ENCODE measurements at places on chromosomes 5 and 9.

DNA sequence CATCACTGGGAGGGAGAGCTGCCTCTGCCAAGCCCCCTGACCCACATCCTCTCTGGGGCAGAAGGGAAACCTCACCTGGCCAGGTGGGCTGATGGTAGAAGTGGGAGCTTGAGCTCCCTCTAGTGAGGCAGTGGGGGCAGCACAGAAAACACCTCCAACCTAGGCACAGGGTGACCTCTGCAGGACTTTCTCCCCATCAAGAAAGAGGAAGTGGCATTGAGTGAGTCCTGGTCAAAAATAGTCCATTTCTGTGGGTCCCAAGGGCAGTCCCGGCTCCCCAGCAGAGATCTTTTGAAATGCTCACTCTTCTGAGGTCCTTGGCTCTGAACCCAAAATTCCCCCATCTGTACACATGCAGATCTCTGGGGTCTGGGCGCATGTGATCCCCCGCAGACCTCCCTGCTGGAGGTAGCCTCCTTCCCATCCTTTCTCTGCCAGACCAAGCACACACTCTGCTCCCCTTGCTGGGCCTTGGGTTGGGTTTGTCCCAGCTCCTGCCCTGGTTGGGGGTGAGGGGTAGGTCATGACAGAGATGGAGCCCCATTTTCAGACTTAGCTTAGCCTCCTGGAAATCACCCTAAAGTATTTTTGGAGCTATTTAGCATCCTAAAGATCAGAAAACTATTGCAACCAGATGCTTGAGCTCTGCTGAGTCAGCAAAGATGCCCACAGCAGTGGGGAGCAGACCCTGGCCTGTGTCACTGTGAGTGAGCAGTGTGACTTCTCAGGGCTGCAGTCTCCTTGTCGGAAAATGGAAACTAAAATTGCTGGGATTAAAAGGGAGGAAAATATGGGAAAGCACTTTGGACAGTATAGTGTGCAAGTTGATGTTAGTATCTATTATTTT, 41.6 kb upstream of the LCP2 start:
- DNase-seq = peak; percentile 74

DNA sequence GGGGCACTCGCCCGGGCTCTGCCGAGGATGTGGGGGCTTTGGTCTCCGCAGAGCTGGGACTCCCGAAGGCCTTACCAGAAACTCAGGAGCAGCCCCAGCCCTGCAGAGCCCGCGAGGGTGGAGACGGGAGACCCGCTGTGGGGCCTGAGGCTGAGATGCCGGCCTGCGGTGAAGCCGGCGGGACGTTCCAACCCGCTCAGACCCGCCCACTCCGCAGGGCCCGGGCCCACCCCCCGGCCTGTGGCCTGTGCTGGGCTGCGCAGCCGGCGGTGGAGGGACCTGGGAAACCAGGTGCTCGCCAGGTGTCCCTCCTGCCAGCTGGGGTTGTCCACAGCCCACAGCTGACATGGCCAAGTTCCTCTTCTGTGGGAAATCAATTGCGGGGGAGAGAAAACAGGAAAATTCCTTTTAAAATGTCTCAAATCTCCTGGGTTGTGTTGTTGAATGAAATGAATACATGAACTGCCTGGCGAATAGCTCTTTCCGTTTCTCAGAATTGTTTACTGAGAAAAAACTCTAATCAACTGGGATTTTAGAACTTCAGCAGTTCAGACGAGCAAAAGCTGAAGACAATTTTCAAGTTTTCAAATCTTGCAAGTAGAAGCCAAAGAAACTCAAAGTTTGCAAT, 49.0 kb upstream of the IRX4 start:
- no peak for DNase-seq

DNA sequence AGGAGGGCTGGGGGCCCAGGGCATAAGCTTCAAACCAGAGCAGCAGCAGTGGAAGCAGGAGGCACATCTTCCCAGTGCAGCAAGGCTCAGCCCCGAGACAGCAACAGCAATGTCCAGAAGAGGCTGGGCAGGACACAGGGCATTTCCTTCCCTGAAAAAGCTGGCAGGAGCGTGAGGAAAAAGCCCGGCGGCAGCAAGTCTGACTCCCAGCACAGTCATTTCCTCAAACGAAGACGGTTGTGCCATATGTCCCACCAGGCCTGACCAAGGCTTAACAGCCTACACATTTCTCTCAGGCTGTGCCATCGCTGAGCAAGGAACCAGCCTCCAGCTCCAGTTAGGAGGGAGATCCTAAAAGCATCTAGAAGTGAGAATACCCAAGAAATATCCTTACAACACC, 74.5 kb downstream of the APTX start:
- no peak for DNase-seq

- DNase-seq = peak; percentile 66
These were observed 78.8 kb downstream of the F2RL2 start for GRCh38 chr5:76544268-76544926.

DNA sequence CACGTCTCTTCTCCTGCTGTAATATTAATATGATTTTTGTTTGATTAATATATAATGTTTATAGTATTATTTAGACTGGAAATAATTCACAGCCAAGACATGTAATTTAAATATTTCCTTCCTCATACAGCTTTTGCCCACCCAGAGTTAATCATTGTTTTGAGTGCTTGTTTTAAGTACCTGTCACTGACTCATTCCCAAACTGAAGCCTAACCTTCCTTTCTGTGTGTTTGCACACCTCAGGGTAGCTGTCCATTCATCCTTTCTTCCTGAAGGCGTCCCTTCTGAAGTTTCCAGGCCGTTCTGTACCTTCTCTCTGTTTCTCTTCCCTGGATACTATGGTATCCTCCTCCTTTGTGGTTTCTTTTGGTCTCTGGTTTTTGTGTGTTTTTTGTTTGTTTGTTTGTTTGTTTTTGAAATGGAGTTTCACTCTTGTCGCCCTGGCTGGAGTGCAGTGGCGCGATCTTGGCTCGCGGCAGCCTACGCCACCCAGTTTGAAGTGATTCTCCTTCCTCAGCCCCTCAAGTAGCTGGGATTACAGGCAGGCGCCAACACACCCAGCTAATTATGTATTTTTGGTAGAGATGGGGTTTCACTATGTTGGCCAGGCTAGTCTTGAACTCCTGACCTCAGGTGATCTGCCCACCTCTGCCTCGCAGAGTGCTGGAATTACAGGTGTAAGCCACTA, 312.4 kb downstream of the DOCK8 start:
- no peak for DNase-seq

GRCh38 chr9:104944871-104945270, 16.9 kb upstream of the ABCA1 start:
- no peak for DNase-seq

- DNase-seq = no peak
These were observed 241.5 kb downstream of the TLE4 start for GRCh38 chr9:79813258-79813638.

GRCh38 chr5:59209758-59210359, 627.0 kb downstream of the RAB3C start:
- no peak for DNase-seq

- DNase-seq = no peak
These were observed 32.3 kb downstream of the ERCC6L2 start for GRCh38 chr9:95907794-95908193.

GRCh38 chr9:16505199-16505598, 365.3 kb downstream of the BNC2 start:
- no peak for DNase-seq

DNA sequence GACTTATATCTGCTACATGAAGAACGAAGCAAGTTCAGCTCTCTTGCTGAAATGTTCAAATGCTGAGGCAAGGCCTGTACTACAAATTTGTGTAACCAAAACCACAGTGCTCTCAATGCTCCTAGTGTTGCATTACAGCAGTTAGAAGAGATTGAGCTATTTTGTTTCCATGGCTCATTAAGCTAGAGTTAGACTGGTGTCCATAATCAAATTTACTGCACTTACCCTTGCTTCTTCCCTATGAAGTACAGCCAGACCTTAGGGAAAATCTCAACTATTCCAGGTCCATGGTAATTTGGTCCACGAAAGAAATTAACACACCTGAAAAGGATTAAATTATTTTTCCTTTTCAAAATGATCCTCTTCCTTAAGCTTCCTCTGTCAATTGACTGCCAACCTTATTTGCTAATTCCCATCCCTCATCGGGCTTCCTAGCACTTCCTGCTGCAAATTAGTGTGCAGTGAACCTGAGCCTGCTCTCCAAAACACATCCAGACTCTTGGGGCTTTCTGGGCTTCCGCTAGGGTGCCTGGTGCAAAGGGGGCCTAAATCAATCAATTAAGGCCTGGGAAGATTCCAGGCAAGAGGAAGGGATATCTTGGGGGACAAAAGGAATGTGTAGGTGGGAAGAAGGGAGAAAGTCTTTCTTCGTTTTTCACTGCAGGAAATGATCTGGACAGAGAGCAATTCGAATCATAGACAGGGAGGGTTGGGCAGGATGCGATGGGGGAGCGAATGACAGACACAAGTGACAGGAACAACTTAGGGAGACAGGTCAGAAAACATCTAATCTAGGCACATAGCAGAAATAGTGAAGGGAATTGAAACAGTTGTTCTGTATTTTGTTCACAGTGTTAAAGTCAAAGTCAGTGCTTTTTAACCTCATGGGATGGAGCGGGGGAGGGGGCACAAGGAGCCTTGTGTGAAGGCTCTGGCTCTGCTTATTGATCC, 542.4 kb downstream of the RAB3C start:
- no peak for DNase-seq

GRCh38 chr9:7146582-7146981, 388.8 kb downstream of the KDM4C start:
- DNase-seq = no peak

GRCh38 chr5:36040651-36041536, 25.8 kb downstream of the UGT3A2 start:
- no peak for DNase-seq

- DNase-seq = peak; percentile 58
These were observed 7.4 kb downstream of the B4GALT1 start for GRCh38 chr9:33159777-33160127.

GRCh38 chr9:93884808-93885207, 70.3 kb downstream of the BARX1 start:
- no peak for DNase-seq

Measured in activated CD4-positive, alpha-beta T cell treated with anti-CD3 and anti-CD28 coated beads for 4 hours (primary cell).